ENCODE measurements at places on chromosomes 12 and 14.

DNA sequence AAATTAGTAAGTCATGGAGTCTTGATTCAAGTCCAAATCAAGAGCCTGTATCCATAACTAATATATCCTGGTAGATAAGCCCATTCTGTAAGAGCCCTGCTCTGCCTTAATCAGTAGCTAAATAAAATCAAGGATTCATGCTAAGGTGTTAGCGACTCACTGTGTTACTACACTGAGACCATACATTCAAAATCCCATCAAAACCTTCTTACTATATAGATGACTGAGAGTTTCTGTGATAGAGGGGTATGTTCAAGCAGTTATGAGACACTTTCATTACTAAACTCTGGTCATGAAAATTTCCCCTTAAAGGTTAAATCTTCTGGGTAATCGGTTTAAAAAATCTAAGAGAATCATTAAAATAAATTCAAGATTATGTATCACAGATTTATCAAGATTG, 78.5 kb downstream of the MDGA2 start:
- H3K27me3 ChIP-seq = no peaks in the 10 kb centered on the region
- no peak for DNase-seq
- no peak overlapping the region for H3K27ac ChIP-seq
- no peaks in the 10 kb centered on the region for H3K4me1 ChIP-seq
- H3K4me3 ChIP-seq = no peak overlapping the region
- no peaks in the 10 kb centered on the region for H3K36me3 ChIP-seq

DNA sequence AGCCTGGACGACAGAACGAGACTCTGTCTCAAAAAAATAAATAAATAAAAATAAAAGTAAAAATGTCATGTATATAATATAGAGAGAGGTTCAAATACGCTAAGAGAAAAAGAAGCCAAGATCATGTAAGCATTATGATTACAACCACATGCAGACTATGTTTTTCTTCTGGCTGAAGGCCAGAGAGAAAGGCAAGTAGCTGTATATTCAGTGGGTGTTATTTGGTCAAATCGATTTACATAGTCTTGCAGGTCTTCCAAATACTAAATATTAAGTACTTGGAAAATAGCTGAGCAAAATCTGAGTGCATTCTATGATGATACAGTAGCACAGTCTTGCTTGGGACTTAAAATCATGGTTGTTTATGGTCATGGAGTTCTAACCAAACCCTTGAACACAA, 758.0 kb downstream of the DIO2 start:
- no peak overlapping the region for H3K4me3 ChIP-seq
- no peak overlapping the region for H3K27ac ChIP-seq
- DNase-seq = no peak

DNA sequence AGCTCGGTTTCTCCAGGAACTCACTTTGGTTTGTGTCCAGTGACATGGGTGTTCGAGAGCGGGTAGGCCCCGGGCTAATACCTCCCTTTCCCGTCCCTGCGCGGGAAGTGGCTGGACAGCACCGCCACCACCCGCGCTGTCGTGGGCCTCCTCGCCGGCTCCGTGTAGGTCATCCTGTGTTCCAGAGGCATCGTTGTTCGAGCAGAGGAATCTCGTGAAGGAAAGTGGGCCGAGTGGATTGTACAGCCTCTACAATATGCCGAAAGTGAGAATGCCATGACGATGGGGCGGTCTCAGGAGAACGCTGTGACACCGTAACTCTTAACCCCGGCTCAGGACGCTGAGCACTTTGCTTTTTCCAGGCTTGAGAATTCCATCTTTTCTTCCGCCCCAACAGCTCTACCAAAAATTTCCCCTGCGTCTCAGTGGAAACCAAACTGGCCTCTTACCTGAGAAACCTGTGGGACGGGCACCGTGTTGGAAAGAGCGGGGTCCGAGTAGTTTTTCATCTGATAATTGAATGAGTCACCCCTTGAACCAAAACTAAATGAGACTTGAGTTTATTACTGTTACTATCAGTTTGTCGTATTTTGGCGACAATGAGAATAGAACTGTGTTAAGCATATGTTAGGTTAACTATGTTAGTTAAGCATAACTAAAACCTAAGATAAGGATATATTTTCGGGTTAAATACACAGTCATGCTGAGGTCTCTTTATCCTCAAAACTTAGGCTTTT, 510 bp downstream of the EIF2S1 start:
- H3K4me1 ChIP-seq = no peaks in the 10 kb centered on the region
- H3K27ac ChIP-seq = peak overlapping the region; percentile 98
- H3K36me3 ChIP-seq = peaks cover 3% of the 10 kb centered on the region
- H3K27me3 ChIP-seq = no peaks in the 10 kb centered on the region

DNA sequence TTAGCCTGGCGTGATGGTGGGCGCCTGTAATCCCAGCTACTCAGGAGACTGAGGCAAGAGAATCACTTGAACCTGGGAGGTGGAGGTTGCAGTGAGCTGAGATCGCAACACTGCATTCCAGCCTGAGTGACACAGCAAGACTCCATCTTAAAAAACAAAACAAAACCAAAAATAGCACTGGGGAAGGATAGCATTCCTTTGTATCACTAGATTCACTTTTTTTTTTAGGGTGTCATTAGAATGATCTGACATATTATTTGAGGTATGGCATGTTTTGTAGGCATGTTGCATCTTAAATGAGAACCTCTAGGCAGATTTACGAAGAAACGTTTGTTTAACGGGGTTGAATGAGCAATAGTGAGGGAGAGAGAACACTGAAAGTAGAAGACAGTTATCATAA, 16.8 kb upstream of the FAR2 start:
- H3K27me3 ChIP-seq = no peaks in the 10 kb centered on the region
- no peak for DNase-seq
- no peak overlapping the region for H3K4me3 ChIP-seq
- H3K36me3 ChIP-seq = no peaks in the 10 kb centered on the region
- no peaks in the 10 kb centered on the region for H3K4me1 ChIP-seq
- H3K27ac ChIP-seq = no peak overlapping the region

DNA sequence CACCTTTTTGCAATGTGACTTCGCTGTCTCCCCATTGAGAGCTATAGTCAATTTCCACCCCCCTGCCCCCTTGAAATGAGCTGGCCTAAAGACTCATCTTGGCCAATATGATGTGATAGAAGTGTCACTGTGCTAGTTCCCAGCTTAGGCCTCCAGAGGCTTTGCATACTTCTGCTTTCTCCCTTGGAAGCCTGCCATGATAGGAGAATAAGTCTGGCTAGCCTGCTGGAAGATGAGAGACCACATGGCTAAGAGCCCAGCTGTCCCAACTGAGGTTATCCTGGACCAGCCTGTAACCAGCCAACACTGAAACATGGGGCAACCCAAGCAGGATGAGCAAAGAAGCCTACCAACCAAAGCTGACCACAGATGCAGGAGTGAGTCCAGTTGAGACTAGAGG, 196.9 kb downstream of the GRIN2B start:
- H3K27me3 ChIP-seq = no peaks in the 10 kb centered on the region
- no peak for DNase-seq
- no peak overlapping the region for H3K4me3 ChIP-seq
- H3K4me1 ChIP-seq = no peaks in the 10 kb centered on the region

- H3K4me1 ChIP-seq = peaks cover 3% of the 10 kb centered on the region
- no peaks in the 10 kb centered on the region for H3K36me3 ChIP-seq
- no peak overlapping the region for H3K27ac ChIP-seq
- no peak overlapping the region for H3K4me3 ChIP-seq
- DNase-seq = no peak
- H3K27me3 ChIP-seq = no peaks in the 10 kb centered on the region
These were observed 19.7 kb downstream of the FOS start for GRCh38 chr14:75298187-75298965.

DNA sequence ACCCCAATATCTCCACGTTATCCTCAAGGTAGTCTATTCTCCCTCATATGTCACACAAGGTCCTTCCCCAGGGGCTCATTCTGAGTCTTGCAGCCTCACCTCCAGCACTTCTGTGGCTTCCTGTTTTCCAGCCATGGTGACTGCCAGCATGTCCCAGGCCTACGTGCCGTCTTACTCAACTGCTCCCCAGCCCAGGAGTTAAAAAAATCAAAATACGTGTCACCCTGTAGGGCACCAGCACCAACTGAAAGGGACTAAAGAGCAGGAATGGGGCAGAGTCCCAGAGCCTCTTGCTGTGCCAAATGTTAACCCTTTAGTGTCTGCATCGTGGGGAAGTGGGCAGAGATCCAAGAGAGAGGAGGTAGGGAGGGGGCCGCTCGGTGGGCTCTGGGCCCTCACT, 37.0 kb upstream of the MED13L start:
- H3K4me3 ChIP-seq = no peak overlapping the region
- H3K27ac ChIP-seq = no peak overlapping the region
- H3K27me3 ChIP-seq = no peaks in the 10 kb centered on the region

GRCh38 chr12:47886510-47887240, 18.1 kb downstream of the VDR start:
- H3K27me3 ChIP-seq = no peaks in the 10 kb centered on the region
- H3K4me1 ChIP-seq = no peaks in the 10 kb centered on the region
- H3K4me3 ChIP-seq = no peak overlapping the region
- H3K36me3 ChIP-seq = no peaks in the 10 kb centered on the region
- H3K27ac ChIP-seq = no peak overlapping the region

GRCh38 chr12:84218406-84218805, 694.2 kb downstream of the SLC6A15 start:
- no peak overlapping the region for H3K27ac ChIP-seq
- no peaks in the 10 kb centered on the region for H3K4me1 ChIP-seq
- H3K4me3 ChIP-seq = no peak overlapping the region
- no peak for DNase-seq

- no peaks in the 10 kb centered on the region for H3K36me3 ChIP-seq
- H3K4me3 ChIP-seq = peak within 1 kb of the TSS; percentile 54
- H3K4me1 ChIP-seq = peaks cover 15% of the 10 kb centered on the region
- H3K27me3 ChIP-seq = peaks cover 59% of the 10 kb centered on the region
- no peak for DNase-seq
- H3K27ac ChIP-seq = no peak within 1 kb of the TSS
These were observed at the start of gene MYF6 for GRCh38 chr12:80707126-80707829. Gene MYF6 (plus strand): TSS chr12:80707634. CDS start chr12:80707720, 86 bp downstream.

- H3K27me3 ChIP-seq = no peaks in the 10 kb centered on the region
- no peak overlapping the region for H3K27ac ChIP-seq
- no peak overlapping the region for H3K4me3 ChIP-seq
- DNase-seq = no peak
- peaks cover 23% of the 10 kb centered on the region for H3K36me3 ChIP-seq
These were observed 67.2 kb downstream of the RIC8B start for GRCh38 chr12:106841510-106842302.

DNA sequence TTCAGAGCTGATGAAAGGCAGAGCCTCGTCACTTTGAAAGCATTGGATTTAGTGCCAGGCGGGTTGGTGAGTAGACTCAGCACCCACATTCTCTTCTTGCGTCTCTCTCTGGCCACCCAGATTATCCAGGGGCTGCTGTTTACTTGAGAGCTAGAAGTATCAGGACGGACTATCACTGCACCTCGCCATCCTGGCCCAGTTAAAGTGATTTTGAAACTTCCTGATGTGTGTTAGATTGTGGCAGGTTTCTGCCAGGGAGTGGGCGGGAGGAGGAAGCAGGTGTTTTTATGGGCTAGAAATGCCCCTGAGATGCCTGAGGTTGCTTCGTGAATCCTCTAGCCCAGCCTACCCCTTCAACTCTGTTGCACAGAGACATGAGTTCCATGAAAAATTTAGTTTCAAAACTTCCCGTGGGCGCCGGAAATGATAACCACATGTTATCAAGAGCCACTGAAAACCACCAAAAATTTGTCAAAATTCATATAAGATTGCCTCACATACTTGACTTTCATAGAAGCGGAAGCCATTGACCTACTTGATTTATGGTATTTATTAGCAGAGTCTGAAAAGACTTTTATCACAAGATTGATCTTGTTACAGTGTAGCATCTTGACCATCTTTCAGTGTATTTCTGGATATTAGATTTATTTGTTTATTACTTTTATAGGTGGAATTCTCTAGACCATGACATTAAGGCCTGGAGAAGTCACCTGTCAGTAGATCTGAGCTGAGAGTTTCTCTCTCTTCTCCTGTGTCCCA, 466.0 kb downstream of the RAD51B start:
- H3K27me3 ChIP-seq = no peaks in the 10 kb centered on the region
- no peak for DNase-seq
- no peak overlapping the region for H3K4me3 ChIP-seq
- H3K27ac ChIP-seq = no peak overlapping the region

Data from H1 (cell line).